ENCODE measurements at places on chromosomes 6 and 20.

DNA sequence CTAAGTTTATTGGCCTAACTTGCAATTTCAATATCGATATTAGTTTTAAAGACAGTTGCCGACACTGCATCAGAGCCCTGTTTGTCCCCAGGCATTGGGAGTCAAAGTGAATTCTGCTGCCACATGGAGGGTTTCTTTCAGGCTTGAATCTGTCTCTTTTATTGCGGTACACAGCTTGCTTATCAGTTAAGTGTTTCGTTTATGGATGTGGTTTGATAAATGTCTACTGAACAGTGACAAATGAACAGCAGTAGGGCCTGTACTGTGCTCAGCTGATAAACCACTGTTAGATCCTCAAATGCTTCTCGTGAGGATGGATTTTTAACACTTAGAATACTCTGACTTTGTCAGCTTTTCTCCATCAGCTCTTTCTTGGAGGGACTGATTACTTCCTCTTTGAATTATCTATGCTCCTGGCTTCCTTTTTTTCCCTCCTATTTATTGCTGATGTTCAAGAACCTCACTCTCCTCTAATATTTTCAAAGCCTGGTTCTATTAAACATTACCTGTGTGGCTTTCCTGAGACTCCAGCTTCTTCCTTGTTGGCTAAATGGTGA, 240.8 kb downstream of the PLCB1 start:
- DNase-seq: no peak

- no peak for DNase-seq
Measured at GRCh38 chr6:20159098-20159497, 53.2 kb downstream of the MBOAT1 start.

DNA sequence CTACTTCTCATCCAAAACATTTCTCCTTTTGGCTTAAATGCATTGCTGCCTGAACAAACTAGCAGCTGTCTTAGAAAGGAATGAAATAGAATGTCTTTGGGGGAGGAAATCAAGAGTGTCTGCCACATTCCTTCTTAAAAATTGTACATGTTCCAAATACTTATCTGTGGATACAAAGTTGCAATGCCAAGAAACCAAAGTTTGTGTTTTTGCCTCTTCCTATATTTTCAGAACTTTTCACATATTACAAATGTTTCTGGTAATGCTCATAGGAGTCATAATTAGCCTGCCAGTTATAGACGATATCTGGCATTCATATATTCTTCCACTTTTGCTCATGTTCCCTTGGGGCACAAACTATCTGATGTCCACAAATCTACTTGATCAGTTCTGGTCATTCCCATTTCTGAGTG, 165.5 kb upstream of the BMP5 start:
- DNase-seq: no peak

DNA sequence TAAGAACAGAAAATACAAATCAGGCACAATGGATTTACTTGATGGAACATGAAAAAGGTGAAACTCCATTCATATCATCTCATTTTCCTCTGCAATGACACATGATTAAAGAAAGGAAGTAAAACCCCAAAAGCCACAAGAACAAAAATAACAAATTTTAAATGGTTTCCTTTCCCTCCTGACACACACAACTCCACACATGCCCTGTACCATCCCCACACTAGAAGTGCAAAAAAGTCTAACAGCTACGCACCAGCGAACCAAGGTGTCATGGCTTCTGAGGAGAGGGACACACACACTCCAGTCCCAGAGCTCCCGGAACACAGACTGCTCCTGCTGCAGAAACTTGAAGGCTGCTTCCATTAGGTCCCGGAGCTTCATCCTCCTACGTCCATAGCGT, 25.3 kb downstream of the MDN1 start:
- DNase-seq: no peak

- DNase-seq: no peak
Measured at GRCh38 chr6:168134560-168135201, 55.7 kb upstream of the FRMD1 start.

GRCh38 chr6:43848671-43849391, 78.8 kb downstream of the VEGFA start:
- DNase-seq: no peak

- no peak for DNase-seq
Measured at GRCh38 chr6:163199371-163199770, 215.1 kb upstream of the QKI start.

DNA sequence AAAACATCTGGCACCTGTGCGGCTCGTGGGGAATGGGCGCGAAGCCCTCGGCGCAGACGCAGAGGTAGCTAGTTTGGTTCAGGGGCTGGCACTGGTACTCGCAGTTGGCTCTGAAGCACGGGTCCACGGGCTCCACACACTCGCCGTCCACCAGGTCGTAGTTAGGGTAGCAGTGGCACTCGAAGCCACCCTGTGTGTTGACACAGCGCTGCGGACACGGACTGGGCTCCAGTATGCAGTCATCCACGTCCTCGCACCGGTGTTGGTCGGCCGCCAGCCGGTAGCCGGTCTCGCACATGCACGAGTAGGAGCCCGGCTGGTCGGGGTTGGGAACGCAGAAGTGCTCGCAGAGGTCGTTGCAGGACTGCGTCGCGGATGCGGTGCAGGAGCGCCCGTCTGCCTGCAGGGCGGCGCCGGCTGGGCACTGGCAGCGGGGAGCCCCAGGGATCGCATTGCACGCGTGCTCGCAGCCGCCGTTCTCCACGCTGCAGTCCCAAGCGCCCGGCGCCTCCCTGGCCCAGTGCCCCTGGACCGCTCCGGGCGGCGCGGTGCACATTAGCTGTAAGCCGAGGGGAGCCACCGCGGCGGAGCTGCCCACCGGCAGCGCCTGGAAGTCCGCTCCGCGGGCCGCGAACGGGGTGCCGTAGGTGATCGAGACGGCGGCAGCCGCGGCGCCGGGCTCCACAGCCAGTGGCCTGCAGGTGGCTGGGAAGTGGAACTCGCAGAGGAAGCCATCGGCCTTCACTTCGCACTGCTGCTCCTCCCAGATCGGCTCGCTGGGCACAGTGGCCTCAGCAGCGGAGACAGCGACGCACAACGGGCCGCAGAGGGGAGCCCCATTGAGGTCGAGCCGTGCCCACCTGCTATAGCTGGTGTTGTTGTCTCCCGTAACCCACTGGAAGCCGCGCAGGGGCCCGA, 930 bp downstream of the THBD start:
- no peak for DNase-seq

- no peak for DNase-seq
Measured at GRCh38 chr20:23920408-23921325, 41.1 kb upstream of the CST5 start.

- no peak for DNase-seq
Measured at GRCh38 chr20:16898433-16898832, 150.3 kb downstream of the OTOR start.

DNA sequence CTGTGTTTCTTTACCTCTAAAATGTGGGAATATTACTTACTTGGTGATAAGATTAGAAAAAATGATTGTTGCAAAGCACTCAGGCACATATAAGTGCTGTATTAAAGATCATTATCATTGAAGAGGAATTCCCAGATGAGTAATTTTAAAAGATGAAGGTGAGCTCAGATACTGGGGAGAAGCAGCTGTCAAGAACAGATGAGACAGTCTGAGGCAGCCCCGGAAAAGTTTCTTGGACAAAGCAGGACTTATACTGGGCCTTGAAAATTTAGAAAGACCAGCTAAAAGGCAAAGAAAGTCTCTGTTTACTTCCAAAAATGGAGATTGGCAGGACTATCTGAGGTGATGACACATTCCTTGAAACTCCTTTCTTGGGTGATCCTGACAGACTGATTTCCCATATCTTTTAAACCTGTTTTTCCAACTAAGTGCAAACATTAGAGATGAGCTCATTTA, 93.8 kb upstream of the MARCKS start:
- no peak for DNase-seq

GRCh38 chr6:164142322-164142721, 727.8 kb downstream of the QKI start:
- no peak for DNase-seq

GRCh38 chr6:56424064-56424463, 176.7 kb upstream of the COL21A1 start:
- DNase-seq: no peak

DNA sequence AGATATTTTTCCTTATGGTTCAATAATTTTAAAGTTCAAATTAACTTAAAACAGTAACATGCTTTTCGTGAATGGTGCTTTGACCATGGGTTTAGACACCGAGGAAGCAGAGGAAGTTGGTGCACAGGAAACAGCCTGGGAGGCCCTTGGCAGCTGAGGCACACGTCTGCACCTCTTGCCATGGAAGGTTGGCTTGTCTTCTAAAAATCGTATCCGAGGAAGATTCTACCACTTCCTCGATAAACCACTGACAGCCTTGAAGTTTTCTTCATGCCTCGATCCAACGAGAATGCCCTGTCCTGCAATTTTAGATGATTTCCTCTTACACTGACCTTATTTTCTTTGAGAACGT, 12.2 kb downstream of the DLL1 start:
- no peak for DNase-seq

- no peak for DNase-seq
Measured at GRCh38 chr6:112145080-112145573, 57.7 kb downstream of the FAM229B start.

DNA sequence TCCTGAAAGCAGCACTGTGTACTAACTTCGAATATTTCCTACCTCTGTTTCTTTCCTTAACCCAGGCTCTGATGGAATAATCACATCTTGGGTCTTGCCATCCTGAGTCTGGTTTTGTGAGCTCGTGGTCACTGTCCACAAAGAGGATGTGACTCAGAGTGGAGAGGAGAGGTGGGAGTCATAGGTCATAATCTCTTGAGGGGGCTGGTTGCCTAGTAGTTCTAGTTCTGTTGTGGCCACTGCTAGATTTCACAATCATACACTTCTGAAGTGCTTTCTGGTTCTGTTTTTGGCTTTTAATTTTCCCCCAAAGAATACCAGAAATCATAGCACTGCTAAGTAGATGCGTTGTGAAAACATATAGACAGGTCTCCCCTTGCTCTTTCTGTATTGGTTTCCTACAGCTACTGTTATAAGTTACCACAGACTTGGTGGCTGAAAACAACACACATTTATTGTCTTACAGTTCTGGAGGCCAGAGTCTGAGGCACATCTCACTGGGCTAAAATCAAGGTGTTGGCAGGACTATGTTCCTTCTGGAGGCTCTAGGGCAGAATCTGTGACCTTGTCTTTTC, 102.8 kb downstream of the NRSN1 start:
- DNase-seq: no peak

GRCh38 chr6:40738551-40739193, 151.5 kb upstream of the LRFN2 start:
- DNase-seq: no peak

- no peak for DNase-seq
Measured at GRCh38 chr6:89657445-89658158, 19.1 kb upstream of the LYRM2 start.

GRCh38 chr6:106623039-106623438, 6.3 kb downstream of the RTN4IP1 start:
- no peak for DNase-seq

- DNase-seq: no peak
Measured at GRCh38 chr6:124741341-124741740, 220.9 kb upstream of the RNF217 start.

DNA sequence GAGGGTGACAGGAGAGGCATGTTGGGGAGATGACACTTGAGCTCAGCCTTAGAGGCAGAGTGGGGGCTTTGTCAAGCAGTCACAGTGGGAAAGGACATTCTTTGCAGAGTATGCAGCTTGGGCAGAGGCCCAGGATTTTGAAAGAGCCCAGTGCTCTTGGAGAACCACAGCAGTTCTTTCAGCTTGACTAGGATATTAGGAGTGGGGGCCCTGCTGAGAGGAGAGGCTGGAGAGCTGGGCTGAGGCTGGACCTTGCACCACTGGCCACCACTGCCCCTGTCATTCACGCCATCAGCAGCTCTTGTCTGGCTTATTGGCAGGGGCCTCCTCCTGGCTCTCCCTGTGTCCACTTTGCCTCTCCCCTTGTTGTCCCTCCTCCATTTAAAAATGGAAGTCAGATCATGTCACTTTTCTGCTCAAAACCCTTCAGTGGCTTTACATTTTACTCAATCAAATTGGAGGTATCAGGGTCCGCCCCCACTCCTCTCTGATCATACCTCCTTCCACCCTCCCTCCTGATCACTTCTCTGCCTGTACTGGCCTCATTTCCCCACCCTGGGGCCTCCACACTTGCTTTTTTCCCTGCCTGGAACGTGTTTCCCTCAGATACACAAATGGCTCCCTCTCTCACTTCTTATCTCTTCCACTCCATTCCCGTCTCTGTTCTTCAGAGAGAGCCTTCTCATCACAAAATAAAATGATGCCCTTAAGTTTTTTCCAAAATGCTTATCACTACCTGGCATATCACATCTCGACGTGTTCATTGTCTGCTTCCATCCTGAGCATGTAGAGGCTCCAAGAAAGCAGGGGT, 10.5 kb downstream of the MANBAL start:
- no peak for DNase-seq

- DNase-seq: no peak
Measured at GRCh38 chr6:5450073-5450472, 188.8 kb downstream of the FARS2 start.

DNA sequence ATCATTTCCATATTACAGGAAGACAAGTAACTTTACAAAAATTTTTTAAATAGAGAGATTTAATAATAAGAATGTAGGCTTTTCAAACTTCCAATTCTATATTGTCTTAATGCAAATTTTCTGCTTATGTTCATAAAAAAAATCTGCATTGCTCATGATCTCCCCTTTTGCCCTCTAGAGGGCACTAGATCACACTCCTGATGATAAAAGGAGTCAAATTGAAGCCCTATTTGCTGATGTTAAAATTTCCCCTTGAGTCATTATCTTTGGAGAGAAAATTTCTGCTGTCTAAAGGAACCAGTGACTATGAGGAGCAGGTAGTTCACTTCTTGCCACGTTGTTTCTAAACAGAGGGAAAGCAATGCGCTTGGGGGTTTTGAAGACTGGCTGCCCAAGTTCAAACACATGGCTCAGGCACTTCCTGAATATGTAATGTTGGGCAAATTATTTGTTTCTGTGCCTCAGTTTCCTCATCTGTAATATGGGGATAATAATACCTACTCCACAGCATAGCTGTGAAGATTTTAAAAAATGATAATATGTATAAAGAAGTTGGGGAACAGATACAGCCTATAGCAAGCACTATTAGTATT, 874.2 kb downstream of the TFAP2A start:
- no peak for DNase-seq

GRCh38 chr20:37590938-37591490, 63.3 kb upstream of the BLCAP start:
- DNase-seq: no peak

GRCh38 chr20:56979125-56979524, 287.3 kb downstream of the BMP7 start:
- no peak for DNase-seq
